ENCODE measurements at places on chromosomes 12 and 14.

- DNase-seq: no peak
Observed at GRCh38 chr12:111409780-111410430, 4.2 kb downstream of the SH2B3 start.

DNA sequence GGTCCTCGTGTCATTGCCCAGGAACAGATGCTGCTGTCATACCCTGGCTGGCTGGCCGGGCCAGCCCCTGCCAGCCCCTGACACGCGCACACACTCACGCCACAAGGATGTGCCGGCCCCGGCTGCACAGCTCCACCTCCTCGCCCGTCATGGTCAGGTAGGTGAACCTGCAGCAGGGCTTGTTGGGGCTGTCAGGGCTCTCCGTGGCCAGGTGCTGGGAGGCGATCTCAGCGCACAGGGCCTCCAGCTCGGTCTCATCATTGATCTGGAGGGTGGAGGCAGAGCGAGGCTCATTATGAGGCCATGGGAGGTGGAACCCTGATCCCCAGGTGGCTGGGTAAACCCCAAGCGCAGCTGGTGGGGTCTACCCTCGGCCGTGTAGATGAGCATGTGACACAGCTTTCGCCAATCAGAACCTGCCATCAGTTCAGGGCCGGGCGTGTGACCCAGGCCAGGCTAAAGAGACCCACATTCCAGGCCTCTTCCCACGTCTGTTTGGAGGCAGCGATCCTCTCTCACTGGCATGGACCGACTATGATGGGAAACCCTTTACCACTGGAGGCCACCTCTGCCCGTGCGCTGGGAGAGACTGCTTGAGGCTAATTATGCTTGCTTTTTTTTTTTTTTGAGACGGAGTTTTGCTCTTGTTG is 38.8 kb downstream of the TRAFD1 start:
- no peak for DNase-seq

GRCh38 chr14:103223818-103224352 is 100.6 kb downstream of the TNFAIP2 start:
- DNase-seq: no peak

DNA sequence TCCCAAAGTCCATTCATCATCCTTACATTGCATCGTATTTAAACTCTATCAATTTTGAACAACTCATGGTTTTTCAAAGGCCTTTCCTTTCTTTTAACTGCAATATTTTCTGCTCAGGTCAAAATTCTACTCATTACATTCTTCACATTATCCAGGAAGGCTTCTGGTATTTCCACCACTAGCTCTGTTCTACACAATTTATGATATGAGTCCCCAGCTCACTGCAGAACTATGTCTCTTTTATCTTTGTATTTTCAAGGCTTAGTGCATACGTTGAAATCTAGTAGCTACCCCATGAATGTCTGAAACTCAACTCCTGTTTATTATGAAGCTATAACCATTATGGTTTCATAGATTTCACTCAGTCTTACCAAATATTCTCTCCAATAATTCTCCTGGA is 282.9 kb downstream of the DUSP6 start:
- no peak for DNase-seq

GRCh38 chr12:99984271-99985128 is at the start of gene ANKS1B:
ANKS1B (minus strand) TSS chr12:99984936; CDS start chr12:99984237, 699 bp downstream.
- DNase-seq: peak; percentile 25

- no peak for DNase-seq
Observed at GRCh38 chr14:88565427-88565826, 2.6 kb downstream of the ZC3H14 start.

GRCh38 chr12:105253866-105254513 is 18.0 kb upstream of the APPL2 start:
- no peak for DNase-seq

DNA sequence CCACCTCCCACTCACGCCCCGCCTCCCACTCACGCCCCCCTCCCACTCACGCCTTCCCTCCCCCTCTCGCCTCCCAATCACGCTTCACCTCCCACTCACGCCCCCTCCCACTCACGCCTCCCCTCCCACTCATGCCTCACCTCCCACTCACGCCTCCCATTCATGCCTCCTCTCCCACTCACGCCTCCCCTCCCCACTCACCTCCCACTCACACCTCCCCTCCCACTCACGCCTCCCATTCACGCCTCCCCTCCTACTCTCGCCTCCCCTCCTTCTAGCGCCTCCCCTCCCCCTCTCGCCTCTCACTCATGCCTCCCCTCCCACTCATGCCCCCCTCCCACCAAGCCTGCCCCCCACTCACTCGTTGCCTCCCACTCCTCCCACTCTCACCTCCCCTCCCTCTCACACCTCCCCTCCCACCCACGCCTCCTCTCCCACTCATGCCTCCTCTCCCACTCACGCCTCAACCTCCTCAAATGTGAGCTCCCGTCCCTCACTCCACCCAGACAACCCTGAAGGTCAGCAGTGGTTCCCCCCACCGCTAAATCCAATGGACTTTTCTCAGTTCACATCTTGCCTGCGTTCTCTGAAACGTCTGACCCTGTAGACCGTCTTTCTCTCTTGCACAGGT is 39.8 kb downstream of the TMEM63C start:
- DNase-seq: no peak

GRCh38 chr12:57846285-57846576 is 298 bp downstream of the CTDSP2 start:
- no peak for DNase-seq

- DNase-seq: no peak
Observed at GRCh38 chr12:51399891-51400290, 8.7 kb upstream of the GALNT6 start.

DNA sequence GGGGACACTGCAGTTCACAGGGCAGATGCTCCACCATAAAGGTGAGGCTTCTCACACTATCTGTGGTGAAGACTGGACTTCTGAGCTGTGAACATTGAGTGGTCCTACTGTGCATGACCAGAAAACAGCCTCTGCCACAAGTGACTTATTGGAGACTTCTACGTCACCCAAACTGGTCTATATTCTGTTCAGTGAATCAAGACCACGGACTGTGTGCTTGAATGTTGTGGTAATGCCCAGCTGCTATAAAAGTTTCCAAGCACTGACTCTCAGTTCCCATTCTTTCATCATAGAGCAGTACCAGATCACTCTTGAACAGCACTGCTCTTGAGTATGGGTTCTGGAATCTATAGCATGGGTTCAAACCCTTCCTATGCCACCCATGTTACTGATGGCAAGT is 4.8 kb upstream of the PLEK2 start:
- DNase-seq: no peak

DNA sequence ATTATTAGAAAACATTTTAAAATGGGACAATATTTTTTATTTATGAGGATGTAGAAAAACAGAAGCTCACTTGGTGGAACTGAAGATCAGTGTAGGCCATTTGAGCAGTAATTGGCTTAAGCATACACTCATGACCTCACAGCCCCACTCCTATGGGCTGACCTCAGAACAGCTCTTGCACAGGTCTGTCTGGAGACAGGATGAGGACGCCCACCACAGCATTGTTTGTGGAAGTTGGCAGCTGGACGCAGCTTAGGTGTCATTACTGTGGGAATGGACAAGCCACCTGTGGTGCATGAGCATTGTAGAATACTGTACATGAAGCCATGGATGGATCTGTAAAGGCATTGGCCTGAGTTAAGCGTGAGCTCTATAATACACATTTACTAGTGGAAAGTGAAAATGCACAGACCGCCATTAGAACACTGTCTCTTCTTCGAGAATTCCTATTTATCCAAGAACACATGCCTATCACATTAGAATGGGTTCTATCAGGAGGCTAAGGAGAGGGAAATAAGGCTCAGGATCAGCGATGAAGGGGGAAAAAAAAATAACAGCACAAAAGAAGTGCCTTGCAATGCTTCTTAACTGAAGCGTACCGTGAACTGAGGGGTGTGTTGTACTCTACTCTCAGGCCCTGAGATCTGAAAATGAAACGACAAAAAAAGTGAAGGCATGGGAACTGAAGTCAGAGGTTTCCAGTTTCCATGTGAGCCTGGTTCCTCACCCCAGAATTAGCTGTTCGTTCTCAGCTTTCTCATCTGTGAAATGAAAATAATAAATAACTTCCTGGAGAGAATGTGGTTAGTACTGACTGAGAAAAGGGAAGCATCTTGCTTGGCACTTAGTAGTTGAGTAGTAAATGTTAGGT is 33.6 kb downstream of the KCNA1 start:
- no peak for DNase-seq

DNA sequence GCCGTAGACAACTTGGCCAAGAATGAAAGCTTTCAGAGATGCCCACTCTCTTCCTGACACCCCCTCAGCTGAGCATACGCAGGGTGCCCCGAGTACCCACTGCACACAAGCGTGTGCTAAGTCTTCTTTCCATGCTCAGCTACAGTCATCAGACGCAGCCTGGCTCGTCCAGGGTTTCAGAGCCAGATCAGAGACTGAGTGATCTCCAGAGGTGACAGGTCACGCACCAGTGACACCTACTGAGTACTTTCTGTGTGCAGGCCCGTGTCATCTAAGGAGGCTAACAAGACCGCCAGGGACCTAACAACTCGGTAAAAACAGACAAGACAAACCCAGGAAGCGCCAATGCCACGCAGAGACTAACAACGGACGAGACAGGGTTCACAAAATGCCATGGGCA is 25.1 kb downstream of the STX2 start:
- no peak for DNase-seq

- no peak for DNase-seq
Observed at GRCh38 chr12:85188619-85189018, 91.4 kb upstream of the ALX1 start.

GRCh38 chr14:76862546-76863282 is 36.5 kb downstream of the LRRC74A start:
- no peak for DNase-seq

GRCh38 chr12:46887870-46888269 is 62.1 kb upstream of the SLC38A4 start:
- no peak for DNase-seq

DNA sequence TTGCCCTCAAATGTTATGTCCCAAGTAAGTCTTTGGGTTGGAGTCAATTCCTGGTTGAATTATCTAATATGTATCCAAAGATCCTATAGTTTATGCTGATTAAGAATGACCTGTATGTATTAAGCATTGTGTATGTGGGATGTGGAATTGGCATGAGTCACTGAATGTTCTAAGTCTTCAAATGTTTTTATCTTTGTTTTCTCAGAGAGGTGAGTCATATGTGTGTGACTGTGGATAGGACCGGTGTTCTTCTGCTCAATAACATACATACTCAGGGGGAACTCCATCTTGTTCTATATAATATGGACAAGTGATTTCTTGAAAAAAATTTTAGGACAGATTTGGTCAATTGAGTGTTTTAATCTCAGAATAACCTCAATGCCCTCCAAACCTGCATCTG is 57.9 kb downstream of the NAV3 start:
- no peak for DNase-seq

DNA sequence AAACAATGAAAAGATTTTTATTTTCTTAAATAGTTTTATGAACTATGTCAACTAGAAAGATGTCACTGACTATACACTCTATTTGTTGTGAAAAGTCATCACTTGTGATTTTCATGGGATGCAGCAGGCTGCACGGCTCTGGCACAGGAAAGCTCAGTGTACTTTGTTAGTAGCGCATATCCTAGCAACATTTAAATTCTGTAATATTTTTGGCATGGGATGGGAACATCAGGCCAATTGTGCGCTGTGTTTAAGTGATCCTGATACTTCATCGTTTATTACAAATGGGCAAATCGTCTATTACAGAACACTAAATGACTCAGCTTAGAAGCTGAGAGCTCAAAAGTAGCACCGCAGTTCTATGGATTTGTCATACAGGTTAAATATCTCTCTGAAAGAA is 60.7 kb upstream of the SAV1 start:
- no peak for DNase-seq

- DNase-seq: no peak
Observed at GRCh38 chr14:71728386-71728785, 203.8 kb upstream of the RGS6 start.

- no peak for DNase-seq
Observed at GRCh38 chr12:90859591-90859990, 95.4 kb downstream of the CCER1 start.

DNA sequence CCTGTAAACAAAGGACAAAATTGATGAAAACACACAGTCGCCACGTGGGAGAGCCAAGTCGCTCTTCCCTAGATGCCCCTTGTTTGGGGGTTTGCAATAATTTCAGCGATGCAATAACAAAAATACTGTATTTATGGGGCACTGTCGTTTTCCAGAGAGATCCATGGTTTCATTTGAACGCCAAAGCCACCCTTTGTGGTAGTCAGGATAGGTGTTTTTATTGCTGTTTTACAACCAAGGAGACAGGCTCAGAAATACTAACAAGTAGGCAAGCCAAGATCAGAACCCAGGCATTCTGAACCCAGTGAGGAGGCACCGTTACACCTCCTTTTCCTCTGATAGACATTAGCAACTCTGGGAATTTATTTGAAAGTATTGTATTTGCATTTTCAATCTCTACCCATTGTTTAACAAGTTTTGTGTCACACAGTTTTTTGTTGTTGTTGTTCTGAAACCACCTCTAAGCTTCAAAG is 831 bp upstream of the BTBD7 start:
- DNase-seq: no peak

GRCh38 chr12:5565933-5566599 is 134.2 kb downstream of the NTF3 start:
- DNase-seq: no peak

DNA sequence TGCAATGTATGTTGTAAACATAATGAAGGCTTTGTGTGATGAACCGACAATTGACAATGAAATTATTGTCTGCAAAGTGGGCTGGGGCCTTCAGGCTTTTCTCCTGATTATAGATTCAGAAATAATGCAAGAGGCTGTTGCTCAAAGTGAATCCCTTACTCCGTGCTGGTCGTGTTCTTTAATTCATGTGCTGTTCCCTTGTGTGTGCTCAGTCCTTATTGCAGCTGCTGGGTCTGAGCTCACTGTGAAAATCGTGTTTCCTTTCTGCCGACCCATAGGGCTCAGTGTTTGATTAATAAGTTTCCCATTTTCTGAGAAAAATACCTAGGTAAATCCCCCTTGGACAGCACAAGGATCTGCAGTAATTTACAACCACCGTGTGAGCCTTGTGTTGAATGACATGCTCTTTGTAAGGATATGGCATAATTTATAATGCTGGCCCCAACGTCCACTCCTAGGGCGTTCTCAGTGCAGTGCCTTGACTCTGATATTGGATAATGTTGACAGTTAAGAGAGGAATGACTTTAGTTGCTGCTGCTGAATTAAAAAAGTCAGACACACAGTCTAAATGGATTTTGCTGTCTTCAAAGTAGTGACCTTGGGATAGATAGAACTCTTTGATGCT is 81.6 kb downstream of the RGS6 start:
- DNase-seq: no peak

DNA sequence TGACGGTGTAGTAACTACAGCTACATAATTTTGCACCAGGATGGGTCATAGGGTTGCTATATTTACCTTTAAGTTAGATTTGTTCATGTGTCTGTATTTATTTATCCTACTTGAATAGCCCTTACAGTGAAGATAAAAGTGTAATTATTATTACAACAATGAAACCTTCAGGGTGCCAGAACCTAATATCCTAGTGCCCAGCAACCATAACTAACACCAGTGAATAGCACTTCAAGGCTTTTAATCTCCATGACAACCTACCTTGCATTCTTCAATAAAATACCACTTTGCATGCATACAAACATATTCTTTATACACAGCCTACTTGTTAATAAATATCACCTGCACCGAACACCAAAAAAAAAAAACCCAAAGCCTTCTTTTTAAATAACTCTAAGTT is 58.7 kb upstream of the G2E3 start:
- no peak for DNase-seq

Measured in activated T-cell treated with anti-CD3 and anti-CD28 coated beads, Interleukin-2, amount 50 U/mL, for 48 hours (primary cell).